ENCODE measurements at places on chromosomes 7 and 10. TPM values are rescaled to one million over a fixed set of nuclear protein-coding genes. Genes with fewer than 3 reads are reported as not detected.
A peak's percentile ranks its signal among the peaks of the same experiment; 100 is the strongest.

The PTPN20 gene
- 19.3 TPM for total RNA-seq

The IFIT1B gene
- not detected for total RNA-seq

The HHEX gene
- total RNA-seq = 0.28 TPM

The FGL2 gene
- not detected for total RNA-seq

The MRPS24 gene
- 149 TPM for total RNA-seq

The ITGA8 gene
- 0.17 TPM for total RNA-seq

The RAPGEF5 gene
- total RNA-seq = 6.0 TPM

The DOCK1 gene
- 115 TPM for total RNA-seq

The CALML3 gene
- total RNA-seq = 704 TPM

The AKR1C3 gene
- total RNA-seq = 50.7 TPM

The ARHGEF35 gene
- total RNA-seq = 15.7 TPM

The SLC39A12 gene
- total RNA-seq = not detected

The PRRT4 gene
- 0.17 TPM for total RNA-seq

GRCh38 chr10:31130406-31130805 is 98.7 kb upstream of the ZNF438 start:
- no peak for DNase-seq

- DNase-seq = no peak
Measured at GRCh38 chr10:10977226-10977956, 40.3 kb upstream of the CELF2 start.

DNA sequence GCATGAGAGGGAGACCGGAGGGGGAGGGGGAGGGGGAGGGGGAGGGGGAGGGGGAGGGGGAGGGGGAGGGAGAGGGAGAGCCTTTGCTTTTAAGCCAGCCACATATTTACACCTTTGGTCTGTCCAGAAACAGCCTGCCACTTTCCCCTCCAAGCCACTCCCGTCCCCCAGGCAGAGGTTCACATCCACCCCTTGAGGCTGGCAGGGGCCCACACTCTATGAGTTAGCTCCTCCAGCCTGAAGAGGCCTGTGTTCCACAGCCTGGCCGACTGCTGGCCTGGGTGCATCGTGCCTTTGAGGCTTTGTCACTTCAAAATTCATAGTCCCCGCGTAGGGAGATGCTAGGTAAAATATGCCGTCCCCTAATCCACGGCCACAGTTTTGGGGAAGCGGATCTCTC is 16.5 kb downstream of the ADAMTS14 start:
- no peak for DNase-seq

- no peak for DNase-seq
Measured at GRCh38 chr7:54546986-54547314, 4.8 kb downstream of the VSTM2A start.

DNA sequence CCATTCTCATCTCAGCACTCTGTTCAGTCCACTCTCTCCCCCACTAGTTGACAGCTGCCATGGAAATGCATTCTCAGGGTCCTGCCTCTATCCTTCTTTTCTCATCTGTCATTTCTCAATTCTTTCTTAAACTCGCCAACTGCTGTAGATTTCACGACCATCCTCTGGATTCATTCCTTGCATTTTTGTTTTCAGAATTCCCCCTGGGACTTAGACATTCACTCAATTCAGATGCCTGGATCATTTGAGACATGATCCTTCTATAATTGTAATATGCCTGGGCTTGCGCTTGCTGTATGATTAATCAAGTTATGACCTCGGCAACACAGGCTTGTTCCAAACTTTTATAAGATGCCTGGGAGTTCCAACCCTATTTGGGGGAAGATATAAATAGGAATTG is 104.5 kb downstream of the RAB11FIP2 start:
- peak; percentile 41 for DNase-seq

DNA sequence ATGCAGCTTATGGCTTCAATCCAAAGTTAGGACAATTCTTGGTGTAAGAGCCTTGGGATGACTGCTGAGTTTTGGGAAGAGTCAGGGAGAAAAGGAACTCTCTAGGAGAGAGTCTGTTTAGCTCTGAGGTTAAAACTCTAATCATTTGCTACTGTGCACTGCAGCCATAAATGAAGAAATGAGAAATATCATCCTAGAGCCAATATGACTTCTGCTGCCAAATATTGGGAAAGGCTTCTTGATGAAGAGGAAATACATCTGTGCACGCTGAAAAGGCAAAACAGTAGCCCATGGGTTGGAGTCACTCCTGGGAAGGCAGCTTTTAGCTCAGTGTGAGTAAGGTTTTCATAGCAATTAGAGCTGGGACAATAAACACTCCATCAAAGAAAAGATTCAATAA is 308.8 kb downstream of the SFMBT2 start:
- DNase-seq = no peak

- no peak for DNase-seq
Measured at GRCh38 chr10:103852189-103852711, 3.1 kb downstream of the SH3PXD2A start.

GRCh38 chr7:138886501-138886917 is 88.5 kb upstream of the ATP6V0A4 start:
- DNase-seq = peak; percentile 40

DNA sequence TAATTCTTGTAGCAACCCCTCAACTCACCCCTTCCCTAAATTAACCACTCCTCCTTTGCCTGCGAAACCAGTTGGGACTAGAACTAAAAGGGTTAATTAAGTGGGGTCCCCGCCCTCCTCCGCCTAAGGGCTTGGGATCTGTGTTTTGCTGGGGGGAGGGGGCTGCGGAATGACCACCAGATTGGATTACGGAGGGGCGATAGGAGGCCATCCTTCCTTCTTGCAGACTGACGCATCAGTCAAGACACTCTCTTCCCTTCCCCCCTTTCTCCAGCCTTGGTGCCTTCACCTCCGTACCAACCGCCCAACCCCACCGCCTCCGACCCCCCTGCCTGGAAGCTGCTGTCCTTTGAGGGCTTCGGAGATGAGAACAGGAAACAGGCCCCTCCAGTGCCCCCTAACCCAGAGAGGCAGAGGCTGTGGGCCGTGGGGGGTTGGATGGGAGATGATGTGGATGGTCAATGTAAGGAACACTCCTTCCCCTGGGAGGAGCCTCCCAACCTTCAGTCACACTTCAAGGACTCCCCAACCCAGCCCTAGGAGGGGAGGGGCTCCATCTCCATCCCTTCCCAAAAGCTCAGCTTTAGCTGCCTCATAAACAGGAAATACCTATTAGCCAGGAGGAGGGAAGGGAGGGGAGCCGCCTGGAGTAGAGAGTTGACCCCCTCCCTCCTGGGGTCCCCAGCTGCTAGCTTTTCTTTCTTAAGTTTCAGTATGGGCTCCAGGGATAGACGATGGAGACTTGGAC is 997 bp upstream of the LDB1 start:
- no peak for DNase-seq

GRCh38 chr10:11612021-11613001 is 861 bp upstream of the USP6NL start:
- DNase-seq = peak; percentile 23

DNA sequence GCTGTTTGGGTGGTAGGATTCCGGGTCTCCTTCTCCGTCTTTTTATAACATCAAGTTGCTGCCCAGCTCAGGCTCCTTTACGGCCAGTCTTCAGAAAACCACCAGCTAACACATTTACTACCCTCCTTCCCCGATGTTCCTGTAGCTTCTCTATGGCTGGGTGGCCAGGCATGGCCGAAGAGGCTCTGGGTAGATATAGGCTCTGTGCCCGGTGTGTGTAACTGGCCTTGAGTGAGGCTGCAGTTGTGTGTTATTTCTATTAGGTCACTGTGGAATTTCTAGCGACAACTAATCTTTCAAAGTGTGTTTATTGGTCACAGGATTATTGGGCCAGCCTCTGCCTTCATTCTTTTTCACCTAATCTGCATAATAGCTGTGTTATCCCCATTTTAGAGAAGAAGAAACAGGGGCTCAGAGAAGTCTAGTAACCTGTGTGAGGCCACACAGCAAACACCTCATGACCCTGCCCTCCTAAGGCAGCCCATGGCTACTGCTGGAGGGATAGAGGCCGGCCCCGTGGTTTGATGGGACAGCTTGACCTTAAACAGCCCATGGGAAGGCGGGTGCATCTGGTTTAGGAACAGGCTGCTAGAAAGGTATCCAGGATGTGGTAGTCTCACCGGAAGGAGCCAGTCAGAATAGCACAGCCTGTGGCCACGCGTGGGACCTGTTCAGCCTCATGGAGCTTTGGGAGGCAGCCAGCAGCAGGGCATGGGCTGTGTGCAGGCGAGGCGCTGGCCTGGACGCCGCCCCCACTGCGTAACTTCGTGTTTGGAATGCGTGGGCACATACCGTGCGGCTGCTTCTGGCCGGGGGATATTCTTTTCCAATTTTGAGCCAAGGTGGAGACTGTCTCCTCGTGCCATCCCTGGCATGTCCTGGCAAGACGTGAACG is 29.7 kb downstream of the HTRA1 start:
- DNase-seq = peak; percentile 88

DNA sequence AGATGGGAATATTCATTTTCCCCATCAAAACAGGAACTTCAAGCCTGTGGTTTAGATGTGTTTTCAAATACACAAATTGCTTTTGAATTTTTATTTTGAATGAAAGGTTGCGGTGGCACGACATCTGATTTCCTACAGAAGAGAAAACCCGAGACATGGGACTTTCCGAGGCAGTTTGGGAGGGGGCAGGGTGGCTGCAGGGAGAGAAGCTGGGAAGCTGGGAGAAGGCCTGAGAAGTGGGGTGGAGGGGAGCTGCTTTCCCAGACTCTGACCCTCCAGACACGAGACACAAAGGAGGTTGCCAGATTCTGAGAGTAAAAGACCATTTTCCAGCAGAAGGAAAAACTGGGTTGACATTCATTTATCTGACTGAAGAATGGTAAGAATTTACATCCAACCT is 19.6 kb downstream of the TMEM176A start:
- DNase-seq = no peak

DNA sequence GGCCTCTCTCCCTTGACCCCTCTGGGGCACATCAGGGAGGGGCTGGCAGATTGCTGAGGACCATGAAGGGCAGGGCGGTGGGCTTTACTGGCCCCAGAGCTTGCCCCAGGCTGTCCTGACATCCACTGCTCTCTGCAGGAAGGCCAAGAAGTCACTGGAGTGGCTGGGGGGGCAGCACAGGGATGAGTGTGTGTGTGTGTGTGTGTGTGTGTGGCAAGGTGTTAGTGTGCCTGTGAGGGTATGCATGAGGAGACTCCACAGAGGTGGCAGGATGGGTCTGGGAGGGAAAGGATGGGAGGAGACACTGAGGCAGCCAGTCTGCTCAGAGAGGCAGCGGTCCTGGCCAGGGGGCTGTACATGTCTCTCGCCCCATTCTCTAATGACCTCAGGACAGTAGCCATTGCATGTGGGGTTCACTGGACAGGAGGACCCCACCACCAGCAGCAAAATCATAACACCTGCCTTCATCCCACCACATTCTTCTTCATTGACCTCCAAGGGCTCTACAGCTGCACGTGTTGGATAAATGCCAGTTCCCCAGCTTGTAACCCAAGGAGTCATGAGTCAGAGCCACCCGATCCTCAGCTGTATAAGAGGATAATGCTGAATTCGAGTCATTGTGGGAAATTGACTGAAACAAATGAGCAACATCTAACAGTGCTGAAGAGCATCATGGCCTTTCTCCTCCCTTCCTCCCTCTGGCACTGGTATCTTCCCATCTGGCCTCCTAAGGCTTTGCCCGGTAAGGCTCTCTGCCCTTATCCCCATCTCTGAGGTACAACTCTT is 720.5 kb downstream of the GRID1 start:
- peak; percentile 50 for DNase-seq

DNA sequence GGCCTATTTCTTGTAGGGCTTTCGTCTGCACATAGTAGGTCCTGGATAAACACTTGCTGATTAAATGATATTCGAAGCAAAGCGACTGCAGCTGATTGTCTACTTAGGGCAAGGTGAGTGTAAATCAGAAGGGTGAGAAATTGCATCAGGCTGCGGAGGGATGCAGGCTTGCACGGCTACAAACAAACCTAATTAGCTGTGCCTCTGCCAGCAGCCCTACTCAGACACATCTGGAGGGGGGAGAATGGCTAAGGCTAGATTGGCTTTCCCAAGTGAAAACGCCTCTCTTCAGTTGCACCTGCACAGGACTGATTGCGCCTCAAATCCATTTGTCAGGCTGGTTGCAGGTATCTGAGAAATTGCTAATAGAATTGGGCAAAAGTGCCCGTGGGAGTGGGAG is 247.5 kb downstream of the DPP6 start:
- DNase-seq = no peak

DNA sequence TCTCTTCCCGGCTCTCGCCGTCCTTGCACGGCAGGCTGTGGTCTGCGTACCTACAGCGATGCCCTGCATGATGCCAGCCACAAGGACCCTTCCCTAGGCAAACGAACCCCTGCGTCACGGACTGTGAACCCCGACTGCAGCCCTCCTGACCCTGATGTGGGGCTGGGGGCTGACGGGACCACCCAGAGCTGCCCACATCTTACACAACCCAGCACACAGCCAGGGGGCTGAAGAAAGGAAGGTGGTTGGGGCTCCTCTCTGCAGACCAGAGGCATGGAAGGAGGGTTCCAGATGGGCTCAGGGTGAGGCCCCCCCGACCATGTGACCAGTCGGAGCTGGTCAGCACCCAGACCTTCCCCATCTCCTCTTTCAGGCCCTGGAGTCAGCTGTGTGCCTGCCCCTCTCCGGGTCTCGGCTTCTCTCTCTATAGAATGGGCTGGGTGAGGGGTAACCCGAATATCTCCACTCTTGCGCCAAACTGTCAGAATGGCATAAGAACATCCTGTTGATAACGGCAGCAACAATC is 41.4 kb downstream of the EBF3 start:
- no peak for DNase-seq

GRCh38 chr7:26454180-26454579 is 162.5 kb downstream of the SNX10 start:
- peak; percentile 34 for DNase-seq

- DNase-seq = peak; percentile 67
Measured at GRCh38 chr7:41918597-41918996, 215.7 kb upstream of the INHBA start.

DNA sequence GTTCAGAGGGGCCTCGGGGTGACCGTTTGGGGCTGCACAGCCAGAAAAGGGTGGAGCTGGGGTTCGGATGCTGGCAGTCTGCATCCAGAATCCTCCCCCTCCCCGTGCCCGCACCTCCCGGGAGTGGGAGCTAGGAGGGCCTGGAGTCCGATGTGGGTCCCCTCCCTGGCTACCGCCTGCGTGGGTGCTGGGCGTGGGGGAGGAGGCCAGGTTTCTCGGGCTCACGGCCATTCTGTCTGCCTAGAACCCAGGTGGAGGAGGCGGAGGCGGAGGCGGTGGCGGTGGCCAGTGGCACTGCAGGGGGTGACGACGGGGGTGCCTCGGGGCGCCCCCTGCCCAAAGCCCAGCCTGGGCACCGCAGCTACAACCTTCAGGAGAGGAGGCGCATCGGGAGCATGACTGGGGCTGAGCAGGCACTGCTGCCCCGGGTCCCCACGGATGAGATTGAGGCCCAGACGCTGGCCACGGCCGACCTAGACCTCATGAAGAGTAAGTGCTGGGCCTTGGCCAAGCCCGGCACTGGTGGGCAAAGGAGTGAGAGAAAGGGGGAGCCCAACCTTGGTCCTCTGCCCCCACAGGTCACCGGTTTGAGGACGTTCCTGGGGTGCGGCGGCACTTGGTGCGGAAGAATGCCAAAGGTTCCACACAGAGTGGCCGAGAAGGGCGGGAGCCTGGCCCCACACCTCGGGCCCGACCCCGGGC is 7.0 kb downstream of the SLC4A2 start:
- no peak for DNase-seq

- peak; percentile 6 for DNase-seq
Measured at GRCh38 chr7:91614431-91614830, 266.1 kb downstream of the MTERF1 start.

GRCh38 chr7:105678811-105679495 is 97.7 kb upstream of the EFCAB10 start:
- DNase-seq = peak; percentile 57

GRCh38 chr7:918118-918425 is 36.4 kb downstream of the ADAP1 start:
- no peak for DNase-seq

Measured in mammary epithelial cell (primary cell).